ENCODE measurements at places on chromosomes 7 and 10.

GRCh38 chr10:131774681-131775085 lies 126.1 kb upstream of the PPP2R2D start:
- no peak for DNase-seq

DNA sequence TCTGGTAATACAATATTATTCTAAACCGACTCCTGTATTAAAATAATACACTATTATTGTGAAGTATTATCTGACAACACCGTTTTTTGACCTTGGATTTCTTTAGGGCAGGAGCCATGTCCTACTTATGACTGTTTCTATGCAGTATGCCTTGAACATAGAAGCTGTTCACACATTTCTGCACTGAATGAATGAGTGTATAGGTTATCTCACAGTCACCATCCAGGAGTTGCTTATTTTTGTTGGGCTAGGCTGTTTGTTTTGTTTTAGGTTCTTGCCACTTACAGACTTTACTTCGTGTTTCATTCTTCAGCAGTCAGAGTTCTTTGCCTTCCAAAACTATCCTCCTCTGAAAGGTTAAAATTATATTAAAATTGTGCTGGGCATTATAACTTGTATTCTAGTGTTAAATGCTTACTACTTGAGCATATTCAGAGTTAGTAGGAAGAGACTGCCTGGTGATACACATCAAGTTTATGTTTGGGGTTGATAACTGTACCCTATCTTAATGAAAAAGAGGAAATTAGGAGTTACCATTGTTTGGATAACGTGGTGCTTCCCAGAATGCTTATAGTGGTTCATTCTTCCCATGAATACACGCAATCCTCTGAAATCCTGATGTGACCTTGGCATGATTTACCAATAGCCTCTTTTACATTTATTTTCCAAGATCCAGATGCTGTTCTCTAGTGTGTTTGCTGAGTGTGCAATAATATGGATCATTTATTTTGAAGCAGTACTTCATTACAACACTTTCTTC lies 1.7 kb downstream of the RALA start:
- DNase-seq, result no peak

GRCh38 chr10:102234888-102235597 lies 6.3 kb downstream of the PITX3 start:
- DNase-seq, result no peak

DNA sequence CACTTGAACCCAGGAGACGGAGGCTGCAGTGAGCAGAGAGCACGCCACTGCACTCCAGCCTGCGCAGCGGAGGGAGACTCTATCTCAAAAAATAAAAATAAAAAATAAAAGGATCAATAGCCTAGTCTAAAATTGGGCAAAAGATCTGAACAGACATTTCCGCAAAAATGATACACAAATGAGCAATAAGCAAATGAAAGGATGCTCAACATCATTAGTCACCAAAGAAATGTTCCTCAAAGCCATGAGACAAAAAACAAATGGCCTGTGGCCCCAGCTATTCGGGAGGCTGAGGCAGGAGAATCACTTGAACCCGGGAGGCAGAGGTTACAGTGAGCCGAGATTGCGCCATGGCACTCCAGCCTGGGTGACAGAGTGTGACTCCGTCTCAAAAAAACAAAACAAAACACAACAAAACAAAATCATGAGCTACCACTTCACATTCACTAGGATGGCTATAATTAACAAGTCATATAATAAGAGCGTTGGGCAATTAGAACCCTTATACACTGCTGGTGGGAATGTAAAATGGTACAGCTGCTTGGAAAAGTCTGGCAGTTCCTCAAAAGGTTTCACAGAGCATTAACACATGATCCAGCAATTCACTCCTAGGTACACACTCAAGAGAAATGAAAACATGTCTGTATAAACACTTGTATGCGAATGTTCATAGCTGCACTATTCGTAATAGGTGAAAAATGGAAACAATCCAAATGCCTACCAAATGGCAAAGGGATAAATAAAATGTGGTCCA lies 3.1 kb downstream of the DAGLB start:
- DNase-seq, result no peak

DNA sequence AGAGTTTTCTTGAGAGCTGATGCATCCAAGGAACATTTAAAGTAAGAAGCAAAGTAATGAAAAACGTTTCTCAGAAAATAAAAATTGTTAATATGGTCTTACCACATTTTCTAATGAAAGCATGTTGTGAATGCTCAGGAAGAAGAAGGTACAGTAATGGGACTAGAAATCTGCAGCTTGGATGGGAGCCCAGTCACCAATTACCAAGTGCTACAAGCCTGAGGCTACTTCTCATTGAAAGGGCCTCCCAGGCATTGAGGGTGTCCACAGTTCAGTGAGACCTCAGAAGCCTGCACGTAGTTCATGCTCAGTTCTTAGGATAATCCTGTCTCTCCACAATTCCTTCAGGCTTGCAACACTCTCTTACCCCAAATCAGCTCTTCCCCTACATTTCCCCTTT lies 17.6 kb downstream of the PTN start:
- no peak for DNase-seq

GRCh38 chr7:14765731-14766130 lies 136.8 kb downstream of the DGKB start:
- DNase-seq, result no peak

DNA sequence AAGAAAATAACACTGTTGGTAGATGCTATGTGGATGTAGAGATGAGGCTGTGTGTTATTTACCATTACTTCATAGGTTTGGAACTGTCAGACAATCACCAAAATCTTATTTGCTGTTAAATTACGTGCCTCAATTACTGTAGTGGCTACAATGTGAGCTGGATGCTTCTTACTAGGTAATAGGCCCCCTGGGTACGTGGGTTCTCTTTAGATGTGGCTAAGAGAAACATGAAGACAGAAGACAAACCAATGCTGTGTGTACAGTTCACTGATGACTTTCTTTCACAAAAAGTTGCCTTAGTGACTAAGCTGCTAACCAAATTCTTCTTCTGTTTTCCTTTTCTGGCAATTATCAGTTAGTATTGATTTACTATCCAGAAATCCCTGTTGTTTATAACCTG lies 144.6 kb downstream of the SEMA3E start:
- no peak for DNase-seq

GRCh38 chr7:2001601-2002442 lies 230.9 kb downstream of the MAD1L1 start:
- no peak for DNase-seq

GRCh38 chr7:38751416-38751815 lies 120.2 kb upstream of the AMPH start:
- no peak for DNase-seq

GRCh38 chr7:31857172-31857571 lies 170.2 kb downstream of the PPP1R17 start:
- DNase-seq, result no peak

- DNase-seq, result no peak
Measured at GRCh38 chr10:47406870-47407691, 23.0 kb upstream of the ZNF488 start.

GRCh38 chr10:78066012-78066411 lies 32.3 kb downstream of the RPS24 start:
- DNase-seq, result no peak
